ENCODE measurements at places on chromosomes 3 and 15.

GRCh38 chr3:152071924-152072323 is 196.8 kb upstream of the MBNL1 start:
- no peak for DNase-seq

GRCh38 chr3:13876451-13877100 is 3.3 kb downstream of the WNT7A start:
- DNase-seq, result no peak

DNA sequence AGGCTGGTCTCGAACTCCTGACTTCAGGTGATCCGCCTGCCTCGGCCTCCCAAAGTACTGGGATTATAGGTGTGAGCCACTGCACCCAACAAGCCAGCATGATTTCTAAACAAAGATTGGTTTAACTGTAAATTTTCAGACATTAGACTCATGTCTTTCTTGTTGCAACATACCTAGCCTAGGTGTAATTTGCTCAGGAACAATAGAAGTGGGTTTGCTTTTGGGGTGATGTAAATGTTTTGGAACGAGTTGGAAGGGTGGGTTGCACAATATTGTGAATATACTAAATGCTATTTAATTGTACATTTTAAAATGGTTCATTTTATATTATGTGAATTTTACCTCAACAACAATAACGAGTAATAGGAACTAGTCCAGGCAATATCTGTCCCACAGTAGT is 7.1 kb downstream of the CCR4 start:
- no peak for DNase-seq

GRCh38 chr3:150172356-150172755 is 201.7 kb upstream of the PFN2 start:
- DNase-seq, result no peak

GRCh38 chr3:1477669-1478068 is 384.8 kb downstream of the CNTN6 start:
- no peak for DNase-seq

DNA sequence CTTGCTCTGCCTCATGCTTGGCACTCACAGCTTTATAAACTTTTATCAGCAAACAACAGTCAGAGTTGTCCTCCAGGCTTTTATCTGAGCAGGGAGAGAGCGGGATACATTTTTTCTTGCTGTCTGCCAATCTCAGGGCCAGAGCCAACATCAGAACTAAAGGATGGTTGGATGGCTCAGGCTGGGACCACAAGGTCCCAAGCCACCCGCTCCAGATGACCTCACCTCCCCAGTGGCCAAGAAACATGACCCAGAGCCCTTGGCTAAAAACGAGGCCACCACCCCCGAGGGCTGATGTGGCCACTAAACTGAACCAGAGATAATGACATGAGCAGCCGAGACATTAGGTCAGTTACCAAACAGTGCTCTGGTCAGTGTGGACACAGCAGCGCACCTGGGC is 18.8 kb upstream of the SPATA12 start:
- DNase-seq, result no peak

DNA sequence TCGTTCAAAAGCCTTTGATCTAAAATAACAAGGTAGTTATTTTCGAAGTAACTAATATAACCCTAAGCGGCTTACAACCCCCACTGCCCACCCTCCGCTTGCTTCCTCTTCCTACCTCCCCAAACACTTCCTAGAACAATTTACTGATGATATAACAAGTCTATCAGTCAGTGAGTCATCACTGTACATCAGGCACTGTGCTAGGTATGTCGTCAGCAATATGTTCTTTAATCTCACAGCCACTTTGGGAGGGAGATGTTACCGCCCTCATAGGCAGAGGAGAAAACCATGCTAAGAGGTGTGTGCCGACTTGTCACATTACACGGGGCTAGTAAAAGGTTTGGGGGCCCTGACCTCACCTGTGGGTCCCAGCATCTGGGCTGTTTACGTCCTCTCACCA is 381.8 kb downstream of the EPHB1 start:
- DNase-seq, result no peak

Data from stimulated activated CD4-positive, alpha-beta T cell treated with anti-CD3 and anti-CD28 coated beads, TNF-alpha, amount 100 ng/mL, for 4 hours (primary cell).